ENCODE measurements at places on chromosomes 4 and X.
A peak's percentile ranks its signal among the peaks of the same experiment; 100 is the strongest.

DNA sequence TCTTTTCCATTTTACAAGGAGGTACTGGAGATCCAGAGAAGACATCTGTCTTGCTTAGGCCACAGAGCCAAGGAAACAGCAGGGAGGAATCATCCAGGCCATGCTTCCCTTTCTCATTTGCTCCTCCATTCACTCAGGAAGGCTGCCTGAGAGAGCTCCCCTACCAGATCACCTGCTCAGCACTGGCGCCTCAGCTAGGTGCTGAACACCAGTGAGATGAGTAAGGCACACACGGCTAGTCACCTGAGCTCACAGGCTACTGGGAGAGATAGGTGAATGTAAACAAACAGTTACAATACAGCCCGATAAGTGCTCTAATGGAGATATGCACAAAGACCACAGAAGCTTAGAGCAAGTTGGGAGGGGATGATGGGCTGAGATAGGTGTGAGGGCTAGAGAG, 149.8 kb upstream of the ARHGEF9 start:
- no peak for DNase-seq

GRCh38 chrX:110665223-110666002, 130.2 kb downstream of the CHRDL1 start:
- DNase-seq, result peak; percentile 63

GRCh38 chr4:18593297-18594002, 571.9 kb upstream of the LCORL start:
- DNase-seq, result no peak

DNA sequence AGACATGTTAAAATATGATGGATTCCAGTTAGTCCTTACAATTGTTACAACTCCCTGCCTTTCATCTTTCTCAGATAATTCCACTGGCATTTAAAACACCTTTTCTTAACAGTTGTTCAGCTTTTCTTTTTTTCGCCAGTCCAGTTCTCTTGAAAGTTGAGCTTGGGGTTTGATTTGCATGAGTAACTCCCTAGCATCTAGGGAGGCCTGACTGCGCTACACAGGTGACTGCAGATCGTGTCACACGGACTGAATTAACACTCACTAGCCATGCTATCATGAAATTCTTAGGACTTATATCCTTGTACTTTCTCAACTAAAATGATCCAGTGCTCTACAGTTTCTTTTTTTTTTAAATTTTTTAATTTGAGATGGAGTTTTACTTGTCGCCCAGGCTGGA, 69.8 kb downstream of the ARHGAP24 start:
- no peak for DNase-seq

DNA sequence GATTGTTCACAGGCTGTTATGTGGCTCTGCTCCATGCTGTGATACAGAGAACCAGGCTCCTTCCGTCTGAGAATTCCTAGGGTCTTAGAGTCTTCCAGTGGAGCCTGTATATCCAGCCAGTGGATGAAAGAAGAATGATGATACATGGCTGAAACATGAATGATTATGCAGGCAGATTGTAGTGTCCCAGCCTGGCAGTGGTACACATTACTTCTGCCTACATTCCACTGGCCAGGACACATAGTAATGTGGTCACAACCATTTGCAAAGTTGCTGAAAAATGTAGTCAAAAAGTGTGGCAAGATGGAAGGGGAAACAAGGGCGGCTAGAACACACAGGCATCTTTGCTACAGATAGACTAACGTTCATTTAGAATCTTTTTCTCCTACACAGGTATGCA, 4.5 kb upstream of the GBA3 start:
- no peak for DNase-seq

GRCh38 chrX:45630078-45630477, 429.4 kb upstream of the DIPK2B start:
- DNase-seq, result no peak

DNA sequence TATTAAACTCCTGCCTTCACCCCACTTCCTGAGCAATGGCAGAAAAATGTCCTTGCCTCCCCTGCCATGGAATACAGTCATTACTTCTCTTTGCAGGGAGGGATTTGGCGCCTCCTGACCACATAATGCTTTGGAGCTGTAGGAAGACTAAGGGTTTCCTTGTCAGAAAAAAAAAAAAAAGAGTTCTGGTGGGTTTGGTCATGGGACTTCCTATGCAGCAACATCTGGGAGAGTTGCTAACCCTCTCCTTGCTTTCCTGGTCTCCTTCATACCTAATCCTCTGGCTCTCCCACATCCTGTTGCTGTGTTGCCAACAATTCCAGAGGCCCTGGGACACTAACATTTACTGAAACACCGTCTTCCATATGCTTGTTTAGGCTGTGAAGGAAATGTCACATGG, 75.1 kb upstream of the MBNL3 start:
- no peak for DNase-seq

Measured in upper lobe of right lung (tissue), 1 donor.